Right renal pelvis (tissue), 4 donors: ENCODE measurements at places on chromosomes 1 and 21.

DNA sequence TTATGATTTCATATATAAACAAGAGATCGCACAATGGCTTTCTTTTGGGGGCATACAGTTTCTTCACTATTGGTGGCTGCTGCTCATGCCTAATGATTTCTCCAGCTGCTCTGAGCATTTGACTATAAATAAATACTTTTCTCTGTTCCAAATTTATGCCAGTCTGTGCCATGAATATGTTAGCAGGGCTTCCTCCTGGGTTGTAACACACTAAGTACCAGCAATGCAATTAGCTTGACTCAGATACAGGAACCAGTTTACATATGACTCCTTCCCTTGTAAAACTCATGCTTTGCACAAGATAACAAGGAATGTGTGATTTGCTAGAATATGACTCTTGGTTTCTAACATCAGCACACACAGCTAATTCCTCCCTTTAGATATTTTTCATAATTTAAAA lies 1629.7 kb downstream of the NCAM2 start:
- DNase-seq: no peak

- DNase-seq: no peak
These were observed 4.5 kb upstream of the DIP2A start for GRCh38 chr21:46454142-46454541.

GRCh38 chr21:41928621-41929220 lies 25.1 kb downstream of the C2CD2 start:
- DNase-seq: no peak

- DNase-seq: no peak
These were observed 20.8 kb downstream of the DISP3 start for GRCh38 chr1:11499601-11500331.

GRCh38 chr21:15066123-15066575 lies 1.3 kb upstream of the NRIP1 start:
- no peak for DNase-seq

DNA sequence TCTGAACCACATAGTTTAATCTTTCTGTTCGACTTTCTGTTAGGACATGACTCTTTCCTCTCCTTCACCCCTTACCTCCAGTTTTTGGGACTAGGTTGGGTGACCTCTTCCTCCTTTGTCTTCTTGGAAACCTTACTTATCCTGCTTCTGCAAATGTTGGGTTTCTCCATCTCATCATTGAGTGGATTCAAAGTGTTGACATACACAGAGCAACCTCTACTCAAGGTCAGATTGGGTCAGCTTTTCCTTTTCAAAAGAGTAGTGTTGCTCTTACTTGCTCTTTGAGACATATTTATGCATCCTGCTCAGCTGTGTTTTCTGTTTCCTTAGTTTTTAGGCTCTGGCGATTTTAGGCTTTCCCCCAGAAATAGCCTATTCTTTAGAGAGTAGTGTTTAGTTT lies 3.7 kb downstream of the CAMTA1 start:
- no peak for DNase-seq

- DNase-seq: no peak
These were observed 133.2 kb downstream of the KCNJ6 start for GRCh38 chr21:37783016-37783415.

- DNase-seq: no peak
These were observed 27.7 kb downstream of the TEX35 start for GRCh38 chr1:178540646-178541045.

DNA sequence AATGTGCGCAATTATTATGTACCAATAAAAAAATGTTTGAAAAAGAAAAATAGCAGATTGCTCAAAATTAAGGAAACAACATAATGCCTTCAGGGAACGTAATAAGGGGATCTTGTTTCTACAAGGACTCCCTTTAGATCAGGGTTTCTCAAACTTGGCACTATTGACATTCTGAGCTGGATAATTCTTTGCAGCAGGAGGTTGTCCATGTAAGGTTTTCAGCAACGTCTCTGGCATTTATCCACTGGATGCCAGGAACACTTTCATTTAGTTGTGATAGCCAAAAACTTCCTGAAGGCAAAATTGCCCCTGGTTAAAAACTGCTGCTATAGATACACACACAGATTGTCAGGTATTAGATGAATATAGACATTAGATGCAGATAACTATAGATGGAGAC lies 666.7 kb upstream of the ADAMTS5 start:
- no peak for DNase-seq

GRCh38 chr1:215777370-215777925 lies 210.3 kb downstream of the KCTD3 start:
- DNase-seq: no peak

GRCh38 chr1:220928320-220928719 lies 49.1 kb downstream of the HLX start:
- no peak for DNase-seq

DNA sequence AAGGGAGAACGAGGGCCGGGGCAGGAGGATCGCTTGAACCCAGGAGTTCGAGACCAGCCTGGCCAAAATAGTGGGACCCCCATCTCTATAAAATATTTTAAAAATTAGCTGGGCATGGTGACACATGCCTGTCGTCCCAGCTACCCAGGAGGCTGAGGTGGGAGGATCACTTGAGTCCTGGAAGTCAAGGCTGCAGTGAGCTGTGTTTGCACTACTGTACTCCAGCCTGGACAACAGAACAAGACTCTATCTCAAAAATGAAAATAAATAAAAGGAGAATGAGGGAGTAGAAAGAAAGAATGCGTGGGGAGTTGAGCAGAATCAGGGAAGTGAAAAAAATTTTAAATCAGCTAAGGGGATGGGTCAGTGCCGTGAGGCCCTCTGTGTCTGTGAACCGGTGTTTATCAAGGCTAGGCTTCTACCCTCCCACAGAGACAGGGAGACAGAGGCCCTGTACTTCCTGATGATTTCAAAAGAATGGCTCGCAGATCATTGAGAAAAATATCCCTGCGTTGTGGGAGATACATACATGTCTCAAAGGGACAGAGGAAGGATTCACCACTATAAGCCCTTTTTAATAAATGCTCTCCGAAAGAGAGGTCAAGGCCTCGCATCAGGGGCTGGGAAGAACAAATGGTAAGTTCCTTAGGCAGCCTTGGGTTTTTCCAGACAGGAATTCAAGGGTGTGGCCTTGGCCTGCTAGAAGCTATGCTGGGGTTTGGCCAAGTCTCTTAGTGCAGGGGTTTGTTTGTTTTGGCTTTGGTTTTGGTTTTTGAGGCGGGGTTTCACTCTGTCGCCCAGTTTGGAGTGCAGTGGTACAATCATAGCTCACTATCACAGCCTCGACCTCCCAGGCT lies 20.7 kb downstream of the IL10RB start:
- no peak for DNase-seq

DNA sequence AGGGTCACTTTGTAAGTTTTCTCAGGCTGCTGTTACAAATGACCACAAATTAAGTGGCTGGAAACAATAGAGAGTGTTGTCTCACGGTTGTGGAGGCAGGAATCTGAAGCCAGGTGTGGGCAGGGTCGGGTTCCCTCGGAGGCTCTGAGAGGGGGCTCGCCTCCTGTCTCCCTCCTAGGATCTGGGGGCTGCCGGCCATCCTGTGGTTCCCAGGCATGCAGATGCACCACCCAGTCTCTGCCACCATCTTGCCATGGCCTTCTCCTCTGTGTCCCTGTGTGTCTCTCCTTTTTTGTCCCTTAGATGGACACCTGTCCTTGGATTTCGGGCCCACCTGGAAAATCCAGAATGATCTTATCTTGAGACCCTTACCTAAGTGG lies 4.8 kb downstream of the TP73 start:
- no peak for DNase-seq

DNA sequence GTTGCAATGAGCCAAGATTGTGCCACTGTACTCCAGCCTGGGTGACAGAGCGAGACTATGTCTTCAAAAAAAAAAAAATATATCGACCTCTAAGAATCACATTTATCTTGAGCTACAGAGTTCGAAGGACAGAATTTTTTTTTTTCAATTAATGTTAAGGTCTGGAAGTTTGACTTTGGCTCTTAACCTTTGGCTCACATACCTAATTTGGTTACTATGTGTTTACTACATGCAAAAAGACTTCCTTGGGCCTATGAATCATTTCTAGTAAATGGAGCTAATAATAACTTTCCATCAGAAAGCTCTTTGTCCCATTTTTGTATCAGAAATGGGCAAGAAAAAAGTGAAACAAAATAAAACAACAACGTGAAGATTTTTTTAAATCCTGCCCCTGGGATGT lies 351.2 kb downstream of the SMYD3 start:
- no peak for DNase-seq

DNA sequence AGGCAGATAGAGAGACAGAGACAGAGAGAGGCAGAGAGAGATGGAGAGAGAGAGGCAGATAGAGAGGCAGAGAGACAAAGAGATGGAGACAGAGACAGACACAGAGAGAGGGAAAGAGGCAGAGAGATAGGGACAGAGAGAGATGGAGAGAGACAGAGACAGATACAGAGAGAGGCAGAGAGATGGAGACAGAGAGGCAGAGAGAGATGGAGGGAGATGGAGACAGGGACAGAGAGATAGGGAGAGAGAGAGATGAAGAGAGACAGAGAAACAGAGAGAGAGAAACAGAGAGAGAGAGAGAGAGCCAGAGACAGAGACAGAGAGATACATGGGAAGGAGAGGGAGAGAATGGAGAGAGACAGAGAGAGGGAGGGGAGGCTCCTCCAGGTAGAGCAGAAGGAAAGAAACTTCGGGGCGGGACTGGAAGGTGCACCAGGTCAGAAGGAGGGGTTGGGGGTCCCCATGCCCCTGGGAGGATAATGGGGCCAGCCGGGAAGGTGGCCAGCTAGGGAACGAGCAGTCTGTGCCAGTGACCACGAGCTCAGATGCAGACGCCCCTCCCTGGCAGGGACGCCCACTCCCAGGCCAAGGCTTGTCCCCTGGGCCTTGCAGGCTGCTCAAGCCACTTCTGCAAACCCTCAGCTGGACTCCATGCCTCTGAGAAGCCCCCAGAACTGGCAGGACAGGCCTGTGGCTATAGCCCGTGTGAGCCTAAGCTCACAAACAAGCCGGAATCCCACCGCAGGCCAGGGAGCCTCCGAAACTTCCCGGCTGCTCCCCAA lies 3.3 kb downstream of the FNDC10 start:
- DNase-seq: no peak
